HEK293T (cell line): ENCODE measurements at places on chromosomes 4 and X.

DNA sequence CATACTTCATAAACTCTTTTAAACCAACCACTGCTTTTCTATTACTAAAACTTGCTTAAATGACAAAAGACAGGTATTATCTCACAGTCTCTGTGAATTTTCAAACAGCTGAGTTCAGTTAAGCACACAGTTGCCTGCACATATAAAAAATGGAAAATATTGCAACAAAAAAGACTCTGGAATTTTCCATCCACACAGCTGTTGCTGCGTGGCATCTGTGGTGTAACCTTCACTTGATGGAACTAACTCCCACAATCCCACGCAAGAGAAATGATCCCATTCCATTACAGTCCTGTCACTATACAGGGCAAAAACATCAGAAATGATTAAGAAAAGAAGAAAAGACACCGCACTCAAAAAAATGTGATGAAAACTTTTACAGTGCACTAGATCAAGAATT, 149.8 kb upstream of the TBL1X start:
- no peak for DNase-seq

DNA sequence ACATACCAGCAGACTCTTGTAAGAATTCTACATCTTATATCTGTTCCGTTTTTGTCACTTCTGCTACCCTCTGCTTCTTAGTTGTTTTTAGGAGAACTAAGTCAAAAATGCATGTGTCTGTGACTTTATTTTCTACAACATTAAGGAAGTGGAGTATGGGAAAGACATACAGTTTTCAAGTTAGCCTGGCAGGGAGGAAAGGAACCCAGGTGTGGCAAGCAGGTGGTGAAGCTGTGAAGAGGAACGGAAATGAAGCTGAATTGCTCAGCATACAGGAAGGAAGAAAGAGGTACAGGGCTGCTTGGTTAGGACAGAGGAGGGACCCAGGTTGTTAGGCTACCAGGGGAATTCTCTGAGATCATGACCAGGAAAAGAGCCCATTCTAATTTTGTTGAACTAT, 9.4 kb downstream of the GPRIN3 start:
- no peak for DNase-seq

DNA sequence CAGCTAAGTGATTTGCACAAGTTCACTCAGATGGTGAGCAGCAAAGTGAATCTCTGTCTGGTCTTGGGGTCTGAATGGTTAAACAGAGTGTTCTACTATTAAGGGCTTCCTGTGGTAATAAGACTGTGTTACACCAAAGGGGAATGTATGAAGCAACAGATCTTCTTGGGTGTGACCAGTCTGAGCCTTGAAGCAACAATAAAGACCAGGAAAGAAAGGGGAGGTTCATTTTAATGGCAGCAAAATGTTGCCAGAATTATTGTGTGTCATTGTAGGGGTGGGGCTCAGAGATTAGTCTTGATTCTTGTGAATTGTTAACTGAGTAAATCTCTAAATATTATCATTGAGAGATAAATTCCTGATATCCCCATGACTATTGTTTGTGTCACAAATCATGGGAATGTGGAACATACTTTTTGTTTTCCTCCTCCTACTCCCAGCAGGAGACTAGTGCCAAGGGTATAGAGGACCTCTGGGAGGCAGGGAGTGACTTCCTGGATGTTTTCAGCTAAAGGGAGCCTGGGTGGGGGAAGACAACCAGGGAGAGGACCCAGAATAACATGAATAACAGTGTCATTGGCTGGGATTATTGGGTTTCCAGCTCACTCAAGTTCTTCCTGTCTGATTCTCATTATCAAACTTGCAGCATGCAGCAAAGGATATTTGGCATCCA, 141.4 kb upstream of the PAK3 start:
- DNase-seq = no peak

DNA sequence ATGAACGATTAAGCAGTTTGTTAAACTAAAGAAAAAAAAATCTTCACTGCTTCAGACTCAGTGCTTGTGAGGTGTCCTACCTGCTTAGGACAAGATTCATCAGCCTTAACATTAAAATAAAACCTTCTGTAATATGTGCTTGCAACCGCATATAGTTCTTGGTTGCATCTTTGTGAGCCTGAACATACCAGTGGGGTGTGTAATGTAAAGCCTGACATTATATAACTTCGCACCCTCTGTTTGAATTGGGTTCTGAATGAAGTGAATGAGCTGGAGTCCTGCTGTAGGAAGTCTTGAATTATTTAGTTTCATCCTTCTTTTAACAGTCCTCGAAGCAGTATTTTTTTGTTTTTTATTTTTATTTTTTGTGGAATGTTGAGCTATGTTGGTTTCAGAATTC, 3.1 kb downstream of the KDM6A start:
- DNase-seq = no peak

- DNase-seq = no peak
These were observed 85.9 kb upstream of the NKX1-1 start for GRCh38 chr4:1492142-1492457.

GRCh38 chr4:174111422-174111821, 172.0 kb downstream of the FBXO8 start:
- no peak for DNase-seq

DNA sequence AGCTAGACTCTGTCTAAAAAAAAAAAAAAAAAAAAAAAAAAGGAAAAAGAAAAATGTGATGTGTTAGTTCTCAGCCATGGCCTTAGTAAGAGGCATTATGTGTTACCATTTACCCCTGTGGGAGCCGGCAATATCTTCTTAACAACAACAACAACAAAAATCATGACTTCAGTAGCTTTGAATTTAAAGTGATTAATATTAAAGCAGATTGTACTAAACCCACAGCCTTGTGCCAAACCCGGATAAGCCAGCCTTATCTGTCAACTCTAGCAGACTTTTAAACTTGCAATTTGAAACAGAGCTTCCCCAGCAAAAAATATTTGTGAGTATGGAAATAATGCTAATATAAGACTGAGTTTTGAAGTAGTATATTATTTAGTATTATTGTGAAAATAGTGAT, 462.1 kb upstream of the GNPDA2 start:
- no peak for DNase-seq

DNA sequence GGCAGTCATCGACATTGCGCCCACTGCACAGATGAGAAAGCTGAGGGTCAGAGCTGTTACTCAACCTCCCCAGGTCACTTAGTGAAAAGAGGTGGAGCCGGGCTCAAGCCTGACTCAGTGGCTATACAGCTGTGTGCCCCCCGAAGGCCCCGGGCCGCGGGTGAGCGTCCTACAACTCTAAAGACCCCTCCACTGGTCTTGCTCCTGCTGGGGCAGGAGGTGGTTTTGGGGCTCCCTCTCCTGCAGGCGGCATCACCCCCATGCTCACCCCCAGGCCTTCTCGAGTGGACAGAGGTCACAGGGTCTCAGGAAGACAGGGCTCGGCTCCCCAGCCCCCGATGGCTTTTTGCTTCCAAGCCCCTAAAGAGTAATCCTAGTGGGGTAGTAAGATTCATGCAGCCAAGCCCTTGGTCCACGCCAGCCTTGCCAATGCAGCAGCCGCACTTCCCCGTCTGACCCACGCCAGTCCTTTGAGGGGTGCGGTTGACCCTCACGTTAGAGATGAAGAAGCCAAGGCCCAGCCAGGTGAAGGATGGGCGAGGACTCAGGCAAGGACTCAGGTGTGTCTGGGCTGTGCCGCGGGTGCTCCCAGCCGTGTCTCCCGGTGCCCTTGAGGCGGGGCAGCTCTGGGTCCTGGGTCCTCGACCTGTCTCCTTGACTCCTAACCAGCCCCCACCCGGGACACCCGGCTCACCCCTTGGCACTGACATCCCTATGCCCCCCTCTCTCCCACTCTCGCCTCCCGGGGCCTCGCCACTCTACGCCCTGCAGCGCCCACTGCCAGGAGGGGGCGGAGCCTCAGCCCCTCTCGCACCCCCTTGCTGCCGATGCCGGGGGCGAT, 200.4 kb downstream of the AFAP1 start:
- no peak for DNase-seq

- no peak for DNase-seq
These were observed 11.9 kb upstream of the HS3ST1 start for GRCh38 chr4:11440481-11441193.

DNA sequence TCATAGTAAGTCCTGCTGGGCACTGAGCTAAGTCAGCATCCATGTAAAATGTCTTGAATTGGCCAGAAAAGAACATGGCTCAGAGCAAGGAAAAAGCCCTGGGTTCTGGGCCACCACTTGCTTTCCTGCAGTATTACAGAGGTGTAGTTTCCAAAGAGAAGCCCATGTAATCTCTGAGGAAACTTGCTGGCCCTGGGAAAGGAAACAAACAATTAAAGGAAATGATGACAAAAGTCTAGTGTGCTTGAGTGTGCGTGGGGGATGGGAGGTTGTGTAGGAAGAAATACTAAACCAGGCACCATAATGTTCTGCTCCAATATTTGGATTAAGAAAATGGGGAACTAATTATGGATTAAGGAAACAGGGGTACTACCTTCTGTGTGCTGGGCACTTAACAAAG, 39.5 kb upstream of the SMIM10L2A start:
- DNase-seq = no peak

- DNase-seq = no peak
These were observed 73.2 kb downstream of the CBLL2 start for GRCh38 chrX:22345884-22346283.

DNA sequence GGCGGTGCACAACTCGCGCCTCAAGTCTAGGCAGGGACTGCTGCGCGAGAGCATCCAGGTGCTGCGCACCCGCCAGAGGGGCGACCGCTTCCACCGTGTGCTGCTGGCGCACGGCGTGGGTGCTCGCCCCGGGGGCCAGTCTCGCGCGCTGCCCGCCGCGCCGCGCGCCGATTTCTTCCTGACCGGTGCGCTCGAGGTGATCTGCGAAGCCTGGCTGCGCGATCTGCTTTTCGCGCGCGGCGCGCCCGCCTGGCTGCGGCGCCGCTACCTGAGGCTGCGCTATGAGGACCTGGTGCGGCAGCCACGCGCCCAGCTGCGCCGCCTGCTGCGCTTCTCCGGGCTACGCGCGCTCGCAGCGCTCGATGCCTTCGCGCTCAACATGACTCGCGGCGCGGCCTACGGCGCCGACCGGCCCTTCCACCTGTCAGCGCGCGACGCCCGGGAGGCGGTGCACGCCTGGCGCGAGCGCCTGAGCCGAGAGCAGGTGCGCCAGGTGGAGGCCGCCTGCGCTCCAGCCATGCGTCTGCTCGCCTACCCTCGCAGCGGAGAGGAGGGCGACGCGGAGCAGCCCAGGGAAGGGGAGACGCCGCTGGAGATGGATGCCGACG, 1.3 kb downstream of the CHST7 start:
- no peak for DNase-seq

DNA sequence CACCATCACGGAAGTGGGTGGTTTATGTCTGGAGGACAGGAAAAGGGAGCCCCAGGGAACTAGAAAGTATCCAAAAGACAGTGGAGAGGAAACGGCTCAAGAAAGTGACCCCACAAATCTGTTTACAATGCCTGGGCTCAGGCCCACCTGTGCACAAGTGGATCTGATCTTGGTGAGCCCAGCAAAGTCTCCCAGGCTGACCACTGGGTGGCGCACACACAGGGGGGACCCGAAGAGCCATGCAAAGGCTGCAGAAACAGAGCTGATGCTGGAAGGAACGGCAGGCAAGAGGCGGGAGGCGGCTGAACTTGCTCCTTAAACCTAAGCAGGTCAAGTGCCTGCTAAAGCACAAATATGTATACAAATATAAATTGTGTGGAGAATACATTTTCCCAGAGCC, 9.6 kb downstream of the HAUS7 start:
- peak; percentile 79 for DNase-seq

DNA sequence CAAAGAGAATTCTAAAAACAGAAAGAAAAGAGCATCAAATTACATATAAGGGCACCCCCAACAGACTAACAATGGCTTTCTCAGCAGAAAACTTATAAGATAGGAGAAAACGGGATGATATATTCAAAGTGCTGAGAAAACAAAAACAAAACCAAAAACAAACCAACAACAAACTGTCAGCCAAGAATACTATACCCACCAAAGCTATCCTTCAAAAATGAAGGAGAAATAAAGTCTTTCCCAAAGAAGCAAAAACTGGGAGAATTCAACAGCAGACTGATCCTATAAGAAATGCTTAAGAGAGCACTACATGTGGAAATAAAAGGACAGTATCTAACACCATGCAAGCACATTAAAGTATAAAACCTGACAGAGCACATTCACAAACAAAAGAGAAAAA, 168.6 kb downstream of the NEK1 start:
- DNase-seq = no peak

GRCh38 chr4:115424852-115425251, 311.4 kb upstream of the NDST4 start:
- no peak for DNase-seq

DNA sequence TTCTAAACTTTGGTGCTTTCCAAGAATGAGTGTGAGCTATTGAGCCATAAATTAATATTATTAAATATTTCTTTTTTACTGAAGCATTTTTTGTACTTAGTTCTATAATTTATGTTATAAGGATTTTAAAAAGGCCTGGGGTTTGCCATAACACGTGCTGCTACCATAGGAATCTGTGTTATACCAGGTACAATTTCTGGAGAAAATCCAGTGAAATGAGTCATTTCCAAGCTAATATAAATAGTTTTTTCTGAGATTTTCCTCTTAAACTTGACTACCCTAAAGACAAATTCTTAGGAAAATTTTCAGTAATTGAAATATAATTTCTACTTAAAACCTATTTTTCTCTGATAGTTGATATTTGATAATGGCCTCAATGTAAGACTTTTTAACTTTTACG, 130.8 kb downstream of the TLL1 start:
- no peak for DNase-seq

GRCh38 chrX:74505437-74505836, 84.1 kb downstream of the SLC16A2 start:
- DNase-seq = peak; percentile 45

DNA sequence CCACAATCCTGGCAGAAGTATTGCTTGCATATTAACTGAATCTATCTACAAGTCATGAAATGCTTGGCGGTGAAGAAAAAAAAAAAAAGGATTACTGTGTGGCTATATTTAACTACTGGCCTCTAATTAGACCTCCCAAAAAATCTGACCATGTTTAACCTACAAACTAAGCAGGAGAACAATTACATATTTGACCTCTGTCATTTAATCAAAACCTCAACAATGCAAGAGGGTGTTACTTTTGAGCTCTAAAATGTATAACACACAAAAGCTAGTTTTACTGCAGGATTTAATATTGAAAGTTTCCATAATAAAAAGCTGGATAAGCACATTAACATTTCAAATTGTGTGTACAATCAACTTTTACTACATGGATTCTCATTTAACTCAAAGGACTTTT, 1.5 kb downstream of the ITM2A start:
- no peak for DNase-seq

GRCh38 chrX:49198540-49199314, 1.3 kb downstream of the SYP start:
- no peak for DNase-seq

DNA sequence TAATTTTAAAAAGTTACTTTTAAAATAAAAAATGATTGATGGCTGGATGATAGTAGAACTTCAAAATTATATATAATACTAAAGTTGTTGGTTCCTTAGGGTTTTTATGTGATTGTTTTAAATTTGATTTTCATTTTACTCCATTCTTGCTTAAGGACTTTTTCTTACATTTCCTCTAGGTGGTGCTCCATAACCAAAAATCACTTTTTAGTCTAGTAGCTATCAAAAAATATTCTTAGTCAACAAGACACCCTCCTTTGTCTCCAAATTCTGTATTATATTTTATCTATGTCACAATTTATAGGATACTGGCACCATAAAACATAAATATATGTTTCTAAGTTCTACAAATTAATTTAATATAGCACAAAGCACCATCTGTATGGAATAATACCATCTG, 67.2 kb upstream of the BRWD3 start:
- no peak for DNase-seq

- no peak for DNase-seq
These were observed 215.6 kb upstream of the PPARGC1A start for GRCh38 chr4:24105327-24106038.

GRCh38 chr4:101512416-101512815, 165.1 kb upstream of the PPP3CA start:
- DNase-seq = no peak
